Activated CD4-positive, alpha-beta memory T cell treated with anti-CD3 and anti-CD28 coated beads for 36 hours (primary cell): ENCODE measurements at places on chromosomes 6 and 20. TPM values are rescaled to one million over a fixed set of nuclear protein-coding genes. Genes with fewer than 3 reads are reported as not detected.

DNA sequence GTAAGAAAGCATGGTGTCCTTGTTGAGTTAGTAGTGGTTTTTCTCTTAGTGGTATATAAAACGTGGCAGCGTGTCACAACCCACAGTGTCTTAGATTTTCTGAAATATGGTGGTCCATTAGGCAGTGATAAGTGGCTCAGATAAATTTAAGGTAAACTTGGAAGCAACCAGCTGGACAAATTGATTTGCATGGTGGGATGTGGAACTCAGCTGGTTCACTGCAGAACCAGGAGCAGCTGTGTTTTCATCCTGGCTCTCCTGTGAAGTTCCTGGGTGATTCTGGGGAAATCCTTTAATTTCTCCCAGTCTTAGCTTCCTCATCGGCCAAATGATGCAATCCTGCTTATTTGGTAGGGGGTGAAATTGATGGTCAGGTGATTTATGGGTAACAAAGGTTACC is 32.9 kb upstream of the EEF1E1 start:
- no peaks in the 10 kb centered on the region for H3K4me1 ChIP-seq
- H3K27me3 ChIP-seq, result peaks cover 34% of the 10 kb centered on the region
- H3K4me3 ChIP-seq, result no peak overlapping the region

GRCh38 chr6:26309731-26310142 is 55.3 kb upstream of the BTN3A2 start:
- H3K4me1 ChIP-seq, result peaks cover 48% of the 10 kb centered on the region
- peaks cover 7% of the 10 kb centered on the region for H3K27me3 ChIP-seq
- H3K36me3 ChIP-seq, result peaks cover 6% of the 10 kb centered on the region
- H3K4me3 ChIP-seq, result no peak overlapping the region
- H3K27ac ChIP-seq, result peak overlapping the region; percentile 53

GRCh38 chr6:4781426-4781825 is 5.2 kb downstream of the CDYL start:
- H3K27me3 ChIP-seq, result no peaks in the 10 kb centered on the region
- H3K27ac ChIP-seq, result no peak overlapping the region
- peaks cover 15% of the 10 kb centered on the region for H3K36me3 ChIP-seq
- H3K4me1 ChIP-seq, result peaks cover 70% of the 10 kb centered on the region

DNA sequence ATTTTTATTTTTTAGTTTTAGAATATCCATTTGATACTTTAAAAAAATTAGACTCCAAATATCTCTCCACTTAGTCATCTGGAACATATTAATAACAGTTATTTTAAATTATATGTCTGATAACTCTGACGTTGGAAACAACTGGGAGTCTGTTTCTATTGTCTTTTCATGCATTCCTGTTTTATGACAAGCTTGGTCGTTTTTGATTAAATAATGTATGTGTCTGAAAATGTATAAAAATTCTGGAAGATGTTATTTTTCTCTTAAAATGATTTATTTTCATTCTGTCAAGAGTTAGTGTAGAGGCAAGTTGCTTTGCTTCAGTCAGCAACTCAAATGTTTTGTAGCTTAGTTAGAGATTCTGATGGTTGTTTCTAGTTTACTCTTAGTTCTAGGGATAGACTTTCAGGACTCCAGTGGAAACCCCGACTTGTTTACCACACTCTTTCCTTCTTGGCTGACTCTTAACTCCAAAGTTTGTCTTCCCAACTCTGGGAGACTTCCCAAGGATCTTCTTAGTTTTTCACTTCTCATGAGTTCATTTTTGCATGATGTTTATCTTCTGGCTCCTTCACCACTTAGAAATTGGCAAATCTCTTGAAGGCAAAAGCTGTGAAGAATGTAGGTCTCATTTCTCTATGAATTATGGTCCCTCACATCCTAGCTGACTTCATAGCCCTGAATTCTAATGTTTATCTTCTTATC is 190.9 kb downstream of the LAMA2 start:
- no peak for DNase-seq
- H3K27me3 ChIP-seq, result peaks cover 2% of the 10 kb centered on the region
- no peak overlapping the region for H3K4me3 ChIP-seq
- no peak overlapping the region for H3K27ac ChIP-seq
- no peaks in the 10 kb centered on the region for H3K4me1 ChIP-seq

DNA sequence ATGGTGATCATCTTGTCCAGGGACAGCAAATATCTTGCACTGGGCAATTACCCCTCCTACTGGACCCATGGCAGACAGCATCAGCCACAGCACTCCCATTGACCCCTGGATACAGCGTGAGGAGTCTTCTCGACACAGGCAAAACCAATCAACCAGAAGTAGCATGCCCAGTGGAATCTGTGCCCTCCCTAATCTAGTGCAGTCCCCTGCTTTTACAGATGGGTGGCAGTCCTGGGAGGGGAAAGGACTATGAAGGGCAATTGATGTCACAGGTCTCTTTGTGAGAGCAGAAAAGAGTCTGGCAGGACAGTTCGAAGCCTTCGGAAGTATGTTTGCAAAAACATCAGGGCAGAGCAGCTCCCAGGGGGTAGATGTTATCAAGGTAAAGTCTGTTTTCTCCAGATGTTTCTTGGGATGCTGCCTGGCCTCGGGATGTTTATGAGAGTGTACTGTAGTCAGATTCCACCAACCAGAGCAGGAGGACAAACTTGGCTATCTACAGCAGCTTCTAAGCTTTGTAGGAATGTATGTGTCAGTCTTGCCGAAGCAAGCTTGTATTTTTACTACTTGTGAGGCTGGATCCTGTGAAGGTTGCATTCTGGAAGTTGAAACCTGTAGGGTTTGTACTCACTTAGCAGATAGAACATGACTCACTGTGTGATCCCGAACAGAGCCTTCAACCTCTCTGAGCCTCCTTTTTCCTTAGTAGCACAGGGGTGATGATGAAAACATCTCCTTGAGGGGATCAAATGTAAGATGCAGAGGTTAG is 63.0 kb upstream of the MYL9 start:
- no peak overlapping the region for H3K4me3 ChIP-seq
- no peak for DNase-seq
- H3K27me3 ChIP-seq, result no peaks in the 10 kb centered on the region
- H3K27ac ChIP-seq, result no peak overlapping the region
- no peaks in the 10 kb centered on the region for H3K36me3 ChIP-seq

GRCh38 chr6:797479-798077 is 104.6 kb upstream of the EXOC2 start:
- no peaks in the 10 kb centered on the region for H3K4me1 ChIP-seq
- H3K36me3 ChIP-seq, result no peaks in the 10 kb centered on the region
- peaks cover 48% of the 10 kb centered on the region for H3K27me3 ChIP-seq
- no peak overlapping the region for H3K4me3 ChIP-seq

The ETV7 gene
- total RNA-seq, result 5.9 TPM
